KBM-7 (cell line): ENCODE measurements at places on chromosomes 16 and 17.

GRCh38 chr17:82743344-82744219 lies 8.2 kb downstream of the FN3K start:
- no peak for DNase-seq

GRCh38 chr16:10312784-10313724 lies 72.8 kb upstream of the ATF7IP2 start:
- DNase-seq = peak; percentile 58

DNA sequence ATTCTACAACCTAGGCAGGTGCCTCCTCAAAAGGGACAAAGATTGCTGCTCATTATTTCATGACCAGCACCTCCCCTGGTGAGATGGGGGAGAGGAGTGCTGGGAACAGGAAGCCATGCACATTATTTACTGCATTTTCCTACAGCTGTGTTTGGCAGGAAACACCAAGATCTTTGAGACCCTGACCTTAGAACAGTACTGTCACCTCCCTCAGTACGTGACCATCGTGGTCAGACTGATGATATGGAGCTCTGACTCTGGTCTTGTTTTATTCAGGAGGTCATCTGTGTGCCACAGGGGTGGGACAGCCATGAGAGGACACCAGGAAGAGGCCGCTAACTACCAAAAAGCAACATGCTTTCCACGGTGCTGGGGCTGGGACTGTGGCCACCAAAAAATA lies 37.4 kb downstream of the USP22 start:
- DNase-seq = no peak

DNA sequence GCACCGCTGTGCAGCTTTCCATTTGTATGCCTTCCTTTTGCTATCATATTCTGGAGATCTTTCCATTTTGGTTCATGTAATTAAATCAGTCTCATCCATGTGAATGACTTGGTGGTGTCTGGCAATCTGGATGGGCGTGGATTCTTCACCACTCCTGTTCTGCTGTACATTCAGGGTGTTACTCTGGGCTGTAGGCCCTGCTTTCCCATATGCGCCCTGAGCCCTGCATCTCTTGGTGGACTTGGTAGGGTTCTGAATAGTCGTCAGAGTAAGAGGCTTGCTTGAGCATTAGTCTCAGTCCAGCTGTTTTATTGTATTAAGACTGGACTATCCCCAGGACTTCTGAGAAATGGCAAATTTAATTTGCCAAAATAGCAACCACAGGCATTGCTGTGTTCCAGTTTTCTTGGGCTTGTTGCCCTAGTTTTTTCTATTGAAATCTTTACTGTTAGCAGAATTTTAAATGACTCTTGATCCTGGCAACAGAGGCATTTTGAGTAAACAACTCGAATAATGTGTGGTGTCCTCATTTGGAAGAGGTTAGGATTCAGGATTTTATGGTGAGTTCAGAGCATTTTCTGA lies 14.9 kb downstream of the BANP start:
- no peak for DNase-seq

DNA sequence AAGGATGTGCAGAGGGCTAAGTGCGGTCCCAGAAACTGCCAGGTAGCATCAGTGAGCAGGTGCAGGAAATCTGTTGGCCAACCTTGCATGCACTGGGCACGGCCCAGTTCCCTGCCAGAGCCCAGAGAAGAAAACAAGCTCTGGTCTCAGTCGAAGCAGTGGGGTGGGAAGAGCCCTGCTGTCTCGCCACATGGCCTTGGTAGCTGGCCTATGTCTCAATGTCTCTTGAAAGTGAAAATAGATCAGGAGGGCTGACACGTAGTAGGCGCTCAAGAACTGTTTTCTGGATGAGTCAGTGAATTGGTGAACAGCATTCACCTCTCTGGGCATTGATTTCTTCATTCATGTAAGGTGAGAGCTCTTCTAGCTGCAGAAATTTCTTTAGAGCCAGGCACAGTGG lies 90.4 kb downstream of the MARF1 start:
- DNase-seq = no peak
